IMR-90 (cell line): ENCODE measurements at places on chromosomes 6 and 20.

DNA sequence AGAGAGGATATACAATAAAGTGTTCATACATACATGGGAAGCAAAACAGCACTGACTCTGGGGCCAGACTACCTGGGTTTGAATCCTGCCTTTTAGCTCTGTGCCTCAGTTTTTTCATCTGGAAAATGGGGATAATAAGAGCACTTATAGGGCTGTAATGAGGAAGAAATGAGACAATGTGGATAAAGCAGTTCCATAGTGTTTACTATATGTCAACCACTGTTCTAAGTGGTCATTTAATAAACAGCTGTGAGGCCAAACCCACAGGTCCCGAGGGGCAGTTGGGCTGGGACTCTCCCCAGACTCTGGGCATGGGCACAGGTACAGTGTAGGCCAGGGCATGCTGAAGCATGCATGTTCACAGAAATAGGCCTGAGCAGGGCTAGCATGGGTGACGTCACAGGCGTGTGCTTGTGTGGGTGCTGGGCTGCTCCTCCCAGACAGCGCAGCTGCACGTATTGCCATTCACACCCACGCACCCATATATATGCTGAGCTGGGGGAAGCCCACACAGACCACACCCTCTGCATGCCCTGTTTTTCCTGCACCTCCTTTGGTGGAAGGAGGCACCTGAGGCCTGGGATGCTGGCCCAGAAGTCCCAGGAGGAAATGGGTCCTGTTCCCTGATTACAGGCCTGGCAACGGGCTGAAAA, 3.5 kb upstream of the PLCG1 start:
- DNase-seq, result peak; percentile 18

DNA sequence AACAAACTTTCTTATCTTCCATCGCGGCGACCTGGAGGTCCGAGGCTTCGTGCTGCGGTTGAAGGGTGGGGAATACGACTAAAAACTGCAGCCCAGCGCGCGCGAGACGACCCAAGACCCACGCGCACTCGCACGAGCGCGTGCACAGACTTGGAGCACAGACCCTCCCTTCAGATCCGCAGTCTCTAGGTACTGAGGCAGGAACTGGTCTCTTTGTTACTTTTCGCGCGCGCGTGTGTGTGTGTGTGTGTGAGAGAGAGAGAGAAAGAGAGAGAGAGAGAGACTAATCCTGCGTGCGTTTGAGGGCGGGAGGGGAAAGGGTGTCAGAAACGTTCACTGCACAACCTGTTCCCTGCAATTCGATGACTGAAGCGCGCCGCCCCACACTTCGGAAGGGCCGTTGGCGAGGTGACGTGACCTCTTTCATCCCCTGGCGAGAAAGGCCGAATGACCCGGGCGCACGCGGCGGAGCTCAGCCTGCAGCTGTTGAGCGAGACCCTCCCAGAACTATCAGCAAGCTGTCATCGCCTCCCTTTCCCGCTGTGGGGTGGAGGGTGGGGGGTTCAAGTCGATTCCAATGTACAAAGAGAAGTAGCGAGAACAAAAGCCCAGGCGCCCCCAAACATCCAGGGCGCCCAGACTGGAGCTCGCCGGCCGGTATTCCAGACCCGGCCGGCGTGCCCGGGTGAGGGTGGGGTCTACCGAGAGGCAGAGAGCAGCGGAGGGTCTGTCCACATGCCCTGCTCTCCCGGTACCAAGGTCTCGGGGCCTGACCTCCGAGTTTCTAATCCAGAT, 1.5 kb upstream of the TUBB2B start:
- no peak for DNase-seq

GRCh38 chr6:14681699-14682487, 564.0 kb upstream of the JARID2 start:
- no peak for DNase-seq

GRCh38 chr20:45518282-45518681, 2.9 kb upstream of the SPINT3 start:
- no peak for DNase-seq

- DNase-seq, result peak; percentile 79
Observed at GRCh38 chr6:140203661-140204147, 829.3 kb upstream of the CITED2 start.

DNA sequence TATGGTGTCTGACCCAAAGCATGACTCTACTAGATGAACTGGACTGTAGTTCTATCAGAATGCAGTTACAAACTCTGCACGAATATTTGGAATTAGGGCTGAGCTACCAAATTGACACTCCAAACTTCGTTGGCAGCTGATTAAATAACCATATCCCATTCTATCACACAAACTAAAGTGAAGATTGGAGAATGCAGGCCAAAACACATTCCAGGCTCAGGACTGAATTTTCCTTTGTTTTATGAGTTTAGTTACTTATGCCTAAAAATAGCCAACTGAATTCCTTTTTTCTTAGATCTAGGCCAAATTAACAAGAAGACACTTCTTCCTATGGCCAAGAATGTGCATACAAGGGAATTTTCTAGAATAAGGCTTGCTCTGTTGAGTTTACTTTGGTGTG, 9.7 kb upstream of the KIAA0408 start:
- no peak for DNase-seq

DNA sequence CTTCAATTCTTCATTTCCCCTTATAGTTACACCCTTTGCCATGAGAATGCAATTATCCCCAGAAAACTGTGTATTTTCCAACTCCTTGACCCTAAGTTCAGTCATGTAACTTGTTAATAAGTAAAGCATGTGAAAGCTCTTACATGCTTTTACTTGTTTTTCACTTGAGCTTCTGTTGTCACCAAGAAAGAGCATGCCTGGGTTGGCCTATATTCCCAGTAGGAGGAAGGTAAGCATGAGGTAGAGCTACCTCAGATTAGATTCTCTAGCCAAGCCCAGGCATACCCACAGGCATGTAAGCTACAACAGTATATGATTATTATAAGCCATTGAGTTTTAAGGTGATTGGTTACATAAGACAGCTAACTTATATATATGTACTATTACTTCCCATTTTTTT, 101.7 kb upstream of the SMLR1 start:
- no peak for DNase-seq

- DNase-seq, result no peak
Observed at GRCh38 chr6:43744931-43745727, 24.9 kb upstream of the VEGFA start.

GRCh38 chr6:69622924-69623323, 173.9 kb downstream of the LMBRD1 start:
- DNase-seq, result no peak

DNA sequence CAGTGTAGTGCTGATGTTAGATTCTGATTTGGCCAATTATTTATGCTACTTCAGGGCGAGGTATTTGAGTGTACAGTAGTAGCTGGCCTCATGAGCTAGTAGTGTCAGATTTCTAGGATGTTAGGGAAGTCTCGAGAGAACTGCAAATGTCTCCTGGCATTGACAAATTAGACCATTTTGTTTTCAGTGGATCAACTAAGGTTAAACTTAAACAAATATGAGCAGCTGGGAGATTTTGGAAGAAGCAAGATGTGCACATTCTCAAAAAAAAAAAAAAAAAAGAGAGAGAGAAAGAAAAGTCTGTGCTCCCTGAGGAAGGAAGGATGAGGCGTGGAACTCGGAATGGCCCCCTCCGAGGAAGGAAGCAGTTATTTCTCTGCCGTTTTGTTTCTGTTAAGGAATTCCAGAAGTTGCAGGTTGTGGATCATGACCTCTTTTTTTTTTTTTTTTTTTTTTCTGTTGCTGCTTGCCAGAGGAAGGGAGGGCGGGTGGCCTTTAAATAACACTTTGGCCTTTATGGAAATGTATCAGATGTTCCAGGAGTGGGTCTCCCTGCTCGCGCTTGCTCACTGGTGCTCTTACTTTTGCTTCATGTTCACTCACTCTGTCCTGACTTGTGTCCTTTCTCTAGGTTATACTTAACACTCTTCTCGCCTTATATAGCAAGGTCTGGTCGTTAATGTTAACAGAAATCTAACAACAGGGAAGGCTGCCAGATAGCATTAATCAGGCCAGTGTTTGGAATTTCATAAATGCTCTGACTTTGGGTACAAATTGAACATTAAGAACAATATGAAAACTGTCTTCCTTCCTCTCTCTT, 124.4 kb downstream of the TCP11 start:
- peak; percentile 88 for DNase-seq

DNA sequence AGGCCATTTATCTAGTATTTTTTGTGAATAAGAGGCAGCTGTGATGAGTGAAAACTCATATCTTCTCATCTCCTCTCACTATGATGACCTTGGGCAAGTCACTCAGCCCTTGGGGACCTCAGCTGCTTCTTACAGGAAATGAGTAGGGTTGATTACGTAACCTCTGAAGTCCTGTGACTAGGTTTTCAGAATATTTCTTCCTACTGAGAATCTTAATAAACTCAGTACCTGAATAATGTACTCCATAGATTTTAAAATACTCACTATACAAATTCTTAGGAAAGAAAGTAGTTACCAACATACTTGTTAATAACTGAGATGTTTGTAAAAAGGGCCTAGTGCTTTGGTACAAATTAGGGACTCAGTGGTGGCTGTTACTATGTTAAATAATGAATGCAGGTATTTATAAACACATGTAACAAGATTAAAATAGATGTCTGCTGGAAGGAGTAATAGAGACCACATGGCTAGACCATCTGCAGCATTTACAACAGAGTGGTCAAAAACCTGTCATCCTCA, 60.9 kb downstream of the RPRD1B start:
- peak; percentile 85 for DNase-seq

DNA sequence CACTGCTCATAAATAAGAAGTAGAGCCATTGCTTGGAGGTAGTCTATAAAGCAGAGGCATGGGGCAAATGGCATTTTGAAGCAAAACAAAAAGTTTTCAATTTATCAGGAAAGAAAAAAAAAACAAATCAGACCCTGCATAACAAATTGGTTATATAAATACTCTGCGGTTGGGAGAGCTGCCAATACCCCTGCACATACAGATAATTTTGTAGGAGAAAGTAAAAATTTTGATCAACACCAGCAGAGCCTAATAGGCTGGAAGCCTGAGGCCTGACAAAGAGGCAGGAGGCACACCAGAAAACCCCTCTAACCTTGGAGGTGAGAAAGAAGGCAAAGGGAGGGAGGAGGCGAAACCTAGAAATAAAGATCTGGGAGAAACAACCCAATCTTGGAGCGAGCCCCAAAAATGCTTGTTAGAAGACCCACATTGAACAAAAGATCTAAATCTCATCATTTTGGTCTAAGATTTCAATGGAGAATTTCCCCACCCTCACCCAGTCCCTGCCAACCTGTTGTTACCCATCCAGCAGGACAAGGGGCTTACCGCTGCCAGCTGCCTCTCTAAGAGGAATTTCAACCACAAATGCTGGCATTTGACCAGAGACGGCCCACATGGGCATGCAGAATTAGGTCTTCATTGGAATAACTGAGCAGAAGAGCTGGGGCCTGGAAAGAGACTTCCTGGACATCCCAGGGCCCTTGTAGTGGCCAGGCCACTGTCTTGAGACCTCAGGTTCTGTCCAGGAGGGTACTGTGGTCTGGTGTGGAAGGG, 28.4 kb downstream of the FOXA2 start:
- no peak for DNase-seq

- DNase-seq, result no peak
Observed at GRCh38 chr6:14309516-14309915, 191.9 kb downstream of the CD83 start.

GRCh38 chr6:136284909-136285308, 4.7 kb downstream of the BCLAF1 start:
- DNase-seq, result peak; percentile 77

DNA sequence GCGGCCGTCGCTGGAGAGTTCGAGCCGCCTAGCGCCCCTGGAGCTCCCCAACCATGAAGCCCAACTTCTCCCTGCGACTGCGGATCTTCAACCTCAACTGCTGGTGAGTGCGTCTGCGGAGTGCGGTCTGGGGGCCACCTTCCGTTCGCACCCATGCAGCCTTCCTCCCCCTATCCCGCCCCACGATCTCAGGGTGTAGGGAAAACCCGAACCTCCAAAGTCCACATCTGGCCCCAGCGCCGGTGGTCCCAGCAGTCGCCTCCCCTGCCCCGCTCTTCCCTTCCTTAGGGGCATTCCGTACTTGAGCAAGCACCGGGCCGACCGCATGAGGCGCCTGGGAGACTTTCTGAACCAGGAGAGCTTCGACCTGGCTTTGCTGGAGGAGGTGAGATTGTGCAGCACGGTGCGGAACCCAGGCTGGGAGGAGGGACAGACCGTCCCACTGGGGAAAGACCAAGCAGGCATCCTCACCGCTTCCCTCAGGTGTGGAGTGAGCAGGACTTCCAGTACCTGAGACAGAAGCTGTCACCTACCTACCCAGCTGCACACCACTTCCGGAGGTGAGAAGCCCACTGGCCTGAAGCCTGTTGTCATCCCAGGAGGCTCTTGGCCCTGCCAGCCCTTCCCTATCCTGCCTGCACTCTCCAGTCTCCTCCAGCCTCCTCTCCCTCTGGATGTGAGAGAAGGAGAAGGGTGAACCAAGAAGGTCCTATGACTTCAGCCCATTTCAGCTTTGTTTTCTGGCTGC, 719 bp downstream of the SMPD2 start:
- peak; percentile 47 for DNase-seq

GRCh38 chr20:50251992-50252511, 61.4 kb downstream of the CEBPB start:
- peak; percentile 87 for DNase-seq

DNA sequence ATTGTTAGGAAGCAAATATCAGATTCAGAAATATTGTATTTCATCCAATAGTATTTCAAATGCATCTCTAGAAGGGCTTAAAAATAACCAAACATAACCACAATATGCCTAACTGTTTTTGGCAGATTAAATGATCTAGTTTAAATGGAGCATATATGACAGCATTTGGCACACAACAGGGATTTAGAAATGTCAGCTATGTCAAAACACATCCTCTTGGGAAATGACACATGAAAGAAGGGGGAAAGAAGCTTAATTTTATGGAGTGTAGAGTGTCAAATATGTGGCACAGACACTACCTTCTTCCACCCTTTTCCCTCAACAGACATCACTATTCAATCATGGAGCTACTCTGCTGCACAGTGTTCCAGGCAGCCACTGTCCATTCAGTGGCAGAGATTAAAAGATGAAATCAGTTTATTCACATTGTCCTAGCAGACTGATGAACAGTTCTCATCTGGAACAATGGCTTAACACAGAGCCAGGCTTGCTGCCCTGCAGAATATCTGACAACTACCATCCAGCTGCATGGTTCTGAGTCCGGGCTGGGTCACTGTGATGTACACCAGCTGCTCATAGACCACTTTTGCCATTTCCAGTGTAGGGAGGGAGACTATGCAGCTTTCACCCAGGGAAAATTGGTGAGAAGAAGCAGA, 349.8 kb downstream of the DHX35 start:
- DNase-seq, result no peak

- DNase-seq, result no peak
Observed at GRCh38 chr6:117459204-117459944, 23.1 kb upstream of the DCBLD1 start.

GRCh38 chr6:624979-625378, 31.9 kb downstream of the HUS1B start:
- peak; percentile 51 for DNase-seq
